NCI-H69 (cell line): ENCODE measurements at places on chromosomes 6 and 20.

- DNase-seq, result peak; percentile 79
These were observed at the start of gene SAMD10 for GRCh38 chr20:63979557-63980316. SAMD10 (minus strand) TSS chr20:63979642; CDS start chr20:63979467, 175 bp downstream.

DNA sequence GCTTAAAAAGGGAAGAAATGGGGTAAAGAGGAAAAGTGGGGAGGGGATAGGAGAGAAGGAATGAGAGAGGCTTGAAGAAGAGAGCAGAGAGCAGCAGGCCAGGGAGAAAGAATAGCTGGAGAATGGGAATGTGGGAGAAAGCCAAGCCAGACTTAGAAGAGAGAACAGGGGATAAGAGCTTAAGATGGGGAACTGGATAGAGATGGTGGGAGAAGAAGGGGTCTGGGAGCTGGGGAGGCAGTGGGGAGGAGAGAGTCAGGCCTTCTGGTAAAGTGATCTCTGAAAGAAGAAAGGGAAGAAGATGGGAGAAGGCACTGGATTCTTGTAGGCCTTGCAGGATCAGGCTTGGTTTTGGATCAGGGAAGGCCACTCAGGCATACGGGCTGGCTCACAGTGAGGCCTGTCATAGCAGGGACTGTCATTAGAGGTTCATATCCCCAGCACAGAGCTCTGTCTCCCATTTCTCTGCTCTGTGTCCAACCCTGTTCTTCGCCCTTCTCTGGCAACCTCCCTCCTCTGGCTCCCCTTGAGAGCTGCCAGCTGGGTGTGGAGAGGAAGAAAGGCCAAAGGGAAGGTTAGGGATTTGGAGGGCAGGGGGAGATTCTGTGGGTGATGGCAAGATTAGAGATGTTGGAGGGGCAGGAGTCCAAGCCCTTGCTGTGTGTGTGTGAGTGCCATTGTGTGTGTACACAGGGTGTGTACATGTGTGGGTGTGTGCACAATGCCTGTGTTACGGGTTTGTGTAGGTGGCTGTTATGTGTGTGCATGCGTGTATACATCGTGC lies 9.3 kb downstream of the SYNGAP1 start:
- no peak for DNase-seq

DNA sequence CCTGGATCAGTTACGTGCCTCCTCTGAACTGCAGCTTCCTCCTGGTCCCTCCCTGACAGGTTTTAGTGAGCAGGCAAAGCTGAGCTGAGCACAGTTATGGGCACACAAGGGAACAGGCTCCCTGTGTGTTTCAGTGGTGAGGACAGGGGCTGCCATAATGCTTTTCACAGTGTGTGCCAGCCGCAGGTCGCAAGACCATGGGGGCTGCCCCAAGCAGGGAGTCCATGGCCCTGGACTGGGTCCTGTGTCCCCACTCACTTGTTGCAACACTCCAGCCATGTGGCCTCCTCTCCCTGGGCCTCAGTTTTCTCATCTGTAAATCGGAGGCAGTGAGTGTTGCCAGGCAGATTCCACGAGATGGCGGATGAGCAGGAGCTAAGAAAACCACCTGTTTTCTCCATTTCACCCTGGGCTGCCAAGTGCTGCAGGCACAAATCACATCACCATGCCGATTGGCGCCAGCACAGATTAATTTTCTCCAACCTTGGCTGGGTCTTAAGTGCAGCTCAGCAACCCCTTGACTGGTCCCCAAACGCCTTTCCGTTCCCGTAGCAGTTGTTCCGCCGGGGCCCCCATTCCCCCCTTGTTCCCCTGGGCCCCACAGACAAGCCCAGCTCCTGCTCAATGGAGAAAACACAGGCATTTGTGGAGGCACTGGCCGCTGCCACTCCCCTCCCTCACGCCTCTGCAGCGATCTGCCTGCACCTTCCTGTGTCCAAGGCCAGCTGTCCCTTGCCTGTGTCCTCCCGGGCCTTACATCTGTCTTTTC lies 57.1 kb upstream of the NNAT start:
- DNase-seq, result no peak

DNA sequence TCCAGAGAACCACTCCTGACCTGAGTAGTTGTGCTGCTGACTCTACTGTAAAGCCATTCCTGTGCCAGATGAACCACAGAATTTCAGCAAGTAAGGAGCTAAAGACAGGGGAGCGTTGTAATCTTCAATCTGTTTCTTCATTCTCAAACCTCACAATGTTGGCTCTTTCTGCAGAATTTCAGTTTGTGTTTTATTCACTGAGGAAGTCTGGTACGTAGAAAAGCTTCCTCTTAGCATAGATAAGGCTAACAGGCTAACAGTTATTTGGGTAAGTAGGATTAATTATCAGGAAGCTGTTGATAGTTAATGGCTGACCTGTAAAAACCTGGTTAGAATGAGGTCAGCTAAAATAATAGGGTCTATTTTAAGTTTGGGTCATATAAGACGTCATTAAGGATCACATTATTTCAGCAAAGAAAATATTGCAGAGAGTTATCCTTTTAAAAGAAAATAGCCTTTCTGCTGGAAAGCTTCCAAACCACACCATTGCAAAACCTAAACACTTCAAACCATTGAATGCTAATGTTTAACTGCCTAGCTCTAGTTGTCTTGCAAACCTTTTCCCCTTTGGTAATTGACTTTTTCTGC lies 14.1 kb upstream of the TENT5A start:
- DNase-seq, result no peak

DNA sequence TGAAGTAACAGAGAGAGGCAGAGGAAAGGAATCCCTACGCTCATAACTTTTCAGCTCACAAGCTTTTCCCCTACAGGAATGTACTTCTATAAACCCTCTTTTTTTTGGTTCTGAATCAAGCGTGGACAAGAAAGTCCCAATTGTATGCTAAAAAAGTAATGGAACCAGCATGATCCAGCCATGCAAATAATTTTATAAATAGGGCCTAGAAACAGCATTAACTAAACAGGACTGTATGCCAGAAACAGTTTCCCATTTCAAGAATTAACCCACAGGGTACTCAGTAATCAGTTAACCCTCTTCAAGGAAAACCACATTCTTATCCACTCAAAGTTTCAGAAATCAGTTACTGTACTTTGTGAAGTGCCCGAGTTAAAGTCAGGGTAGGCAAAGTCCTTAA lies 87.0 kb upstream of the HMGCLL1 start:
- DNase-seq, result no peak

DNA sequence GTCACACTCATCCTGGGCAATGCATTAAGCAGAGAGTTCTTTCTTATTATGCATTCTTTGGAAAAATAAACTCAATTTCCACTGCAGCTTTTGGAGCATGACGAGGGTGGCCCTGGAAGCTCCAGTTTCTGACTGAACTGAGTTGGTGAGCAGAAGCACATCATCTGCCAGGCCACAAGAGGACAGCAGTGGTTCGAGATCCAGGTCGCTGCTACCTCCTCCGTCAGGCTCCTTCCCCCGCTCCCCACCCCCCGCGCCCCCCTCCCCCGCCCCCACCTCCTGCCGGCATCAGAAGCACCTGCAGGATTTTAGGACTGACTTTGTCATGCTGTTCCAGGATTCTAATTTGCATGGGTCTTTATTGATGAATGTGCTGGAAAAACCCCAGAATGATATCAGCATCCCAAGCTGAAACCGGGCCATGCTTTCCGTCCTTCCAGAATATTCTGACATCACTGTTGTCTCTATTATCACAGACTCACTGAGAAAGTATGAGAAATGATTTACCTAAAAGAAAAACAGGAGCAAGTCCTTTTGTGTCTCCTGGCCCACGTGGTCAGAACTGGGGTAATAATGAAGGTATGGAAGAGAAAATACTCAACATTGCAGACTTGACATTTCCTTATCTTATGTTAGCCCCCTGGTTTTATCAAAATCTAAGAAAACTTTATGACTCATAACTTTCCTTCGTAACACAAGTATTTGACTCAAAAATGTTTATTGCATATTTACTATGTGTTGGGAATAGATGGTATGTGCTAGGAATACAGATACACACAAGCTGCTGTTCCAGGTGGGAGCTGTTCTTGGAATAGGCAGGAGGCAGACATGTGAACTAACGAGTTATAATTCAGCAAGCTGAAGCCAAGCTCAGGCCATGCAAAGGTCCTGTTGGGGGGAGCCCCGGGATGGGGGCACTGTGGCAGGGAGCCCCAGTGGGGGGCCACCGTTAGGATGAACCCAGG lies 220.2 kb upstream of the EXOC2 start:
- peak; percentile 35 for DNase-seq

DNA sequence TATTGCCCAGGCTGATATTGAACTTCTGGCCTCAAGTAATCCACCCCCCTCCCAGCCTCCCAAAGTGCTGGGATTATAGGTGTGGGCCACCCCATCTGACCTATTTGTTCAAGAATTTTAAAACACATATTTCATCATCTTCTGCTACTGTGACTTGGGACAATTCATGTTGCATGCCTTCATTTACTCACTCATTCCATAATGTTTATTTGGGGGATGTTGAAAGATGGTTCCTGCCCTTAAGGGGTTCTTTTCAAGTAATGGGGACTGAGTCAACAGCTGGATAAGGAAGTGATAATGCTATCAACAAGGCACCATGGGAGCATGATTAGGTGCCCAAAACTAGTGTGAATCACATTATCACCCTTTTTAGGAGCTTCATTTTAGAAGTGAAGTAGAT lies 62.0 kb downstream of the CRYBG1 start:
- no peak for DNase-seq

DNA sequence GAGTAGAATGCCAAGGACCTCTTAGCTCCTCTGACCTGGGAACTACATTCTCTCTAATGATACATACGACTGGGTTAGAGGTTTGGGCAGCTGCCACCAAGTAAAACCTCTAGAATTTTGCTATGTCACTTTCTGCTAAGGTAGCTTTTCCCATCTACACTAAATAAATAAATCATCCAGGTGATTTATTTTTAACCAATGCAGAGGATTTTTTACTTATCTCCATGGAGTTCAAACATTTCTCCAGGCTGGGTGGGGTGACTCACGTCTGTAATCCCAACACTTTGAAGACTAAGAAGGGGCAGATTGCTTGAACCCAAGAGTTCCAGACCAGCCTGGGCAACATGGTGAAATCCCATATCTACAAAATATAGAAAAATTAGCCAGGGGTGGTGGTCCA lies 27.1 kb downstream of the HNF4A start:
- DNase-seq, result no peak

- no peak for DNase-seq
These were observed 3.9 kb downstream of the JAG1 start for GRCh38 chr20:10669843-10670446.

DNA sequence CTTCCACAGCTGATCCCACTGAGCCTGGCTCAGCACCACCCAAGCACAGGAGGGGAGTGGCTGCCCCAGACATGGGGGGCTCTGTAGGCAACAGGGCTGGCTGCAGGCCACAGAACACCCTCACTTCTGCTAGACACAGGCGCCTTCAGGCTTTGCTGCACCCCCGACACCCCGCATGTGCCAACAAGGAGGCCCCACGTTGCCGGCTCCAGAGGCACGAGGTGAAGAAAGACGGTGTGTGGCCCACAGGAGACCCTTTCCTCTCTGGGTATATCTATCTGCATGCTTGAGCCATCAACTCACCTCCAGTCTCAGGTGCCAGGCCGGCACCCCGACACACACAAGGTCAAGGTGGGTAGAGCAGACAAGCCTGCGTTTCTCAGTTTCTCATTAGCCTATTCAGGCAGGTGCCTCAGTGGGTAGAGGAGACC lies 158.3 kb downstream of the DLL1 start:
- no peak for DNase-seq
